ENCODE measurements at places on chromosomes 1 and 21.

DNA sequence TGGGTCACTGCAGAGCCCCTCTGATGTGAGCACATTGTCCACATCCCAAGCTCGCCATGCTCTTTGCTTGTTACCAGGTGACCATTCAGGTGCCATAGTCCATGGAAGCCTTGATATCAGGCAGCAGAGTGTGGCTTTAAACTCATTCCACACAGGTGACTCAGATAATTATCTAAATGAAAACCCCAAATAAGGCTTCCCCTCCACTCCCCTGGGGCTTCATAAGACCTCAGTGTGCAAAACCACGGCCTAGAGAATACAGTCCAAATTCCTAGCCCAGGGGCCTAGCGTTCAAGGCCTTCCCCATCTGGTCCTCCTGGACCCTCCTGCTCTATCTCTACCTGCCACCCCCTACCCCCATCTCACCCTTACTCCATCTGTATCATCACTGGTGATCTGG is 97.1 kb downstream of the ARHGEF10L start:
- DNase-seq: no peak

- DNase-seq: peak; percentile 69
Measured at GRCh38 chr1:226820941-226821718, 49.3 kb upstream of the PSEN2 start.

- no peak for DNase-seq
Measured at GRCh38 chr1:212959266-212960220, 9.2 kb downstream of the VASH2 start.

DNA sequence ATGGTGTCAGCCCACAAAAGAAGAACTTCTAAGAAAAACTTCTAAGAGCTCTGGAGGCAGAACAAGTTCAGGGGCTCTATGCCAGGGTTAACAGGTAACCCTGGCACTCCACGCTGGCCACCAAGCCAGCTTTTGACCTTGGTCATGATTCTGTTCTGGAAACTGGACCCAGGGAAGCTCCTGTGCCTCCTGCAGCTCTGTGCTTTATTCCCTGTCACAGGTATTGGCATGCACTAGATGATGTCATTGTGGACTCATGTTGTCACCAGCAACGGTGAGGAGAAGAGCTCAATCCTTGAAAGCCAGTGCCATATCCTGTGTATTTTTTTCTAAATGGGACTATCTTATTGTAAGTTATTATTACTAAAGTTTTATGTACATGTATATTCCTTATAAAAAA is 56.7 kb upstream of the GCLM start:
- DNase-seq: no peak

GRCh38 chr21:33655588-33656221 is 13.4 kb downstream of the ITSN1 start:
- no peak for DNase-seq

GRCh38 chr1:179598631-179599030 is 7.0 kb downstream of the TDRD5 start:
- DNase-seq: no peak

GRCh38 chr1:204760350-204760749 is 74.8 kb upstream of the LRRN2 start:
- no peak for DNase-seq

- DNase-seq: no peak
Measured at GRCh38 chr1:199859491-199859933, 168.0 kb upstream of the NR5A2 start.

DNA sequence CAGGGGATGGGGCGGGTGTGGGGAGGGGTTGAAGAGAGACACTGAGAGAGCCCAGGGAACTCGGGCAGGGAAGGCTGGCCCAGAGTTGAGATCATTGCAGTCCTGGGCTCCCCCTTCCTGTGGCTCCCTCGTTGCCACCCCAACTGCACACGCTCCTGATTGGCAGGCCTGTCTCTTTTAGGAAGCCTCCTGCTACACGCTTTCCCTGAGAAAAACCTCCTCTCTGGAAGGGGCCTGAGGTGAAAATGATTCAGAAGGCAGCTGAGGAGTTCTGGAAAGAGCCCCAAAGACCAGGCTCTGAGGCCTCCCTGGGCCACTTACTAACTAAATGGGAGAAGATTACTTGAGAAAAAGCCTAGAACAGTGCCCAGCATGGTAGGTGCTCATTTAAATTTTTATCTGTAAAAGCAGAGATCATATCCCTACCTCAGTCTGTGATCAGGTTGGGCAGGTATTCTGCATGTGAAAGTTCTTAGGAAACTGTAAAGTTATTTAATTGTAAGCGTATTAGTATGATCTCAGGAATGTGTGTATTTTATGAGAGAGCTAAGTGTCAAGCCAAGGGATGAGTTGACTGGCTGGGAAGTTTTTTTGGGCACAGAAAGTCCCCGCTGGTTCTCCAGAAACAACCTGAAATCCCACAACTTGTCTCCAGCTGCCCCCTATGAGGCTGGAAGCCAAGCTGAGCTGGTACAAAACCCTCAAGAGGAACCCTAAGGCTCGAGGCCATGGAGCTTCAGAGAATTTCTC is 65.2 kb upstream of the EPS8L3 start:
- DNase-seq: no peak

- DNase-seq: no peak
Measured at GRCh38 chr1:1176931-1177330, 3.3 kb downstream of the TTLL10 start.

DNA sequence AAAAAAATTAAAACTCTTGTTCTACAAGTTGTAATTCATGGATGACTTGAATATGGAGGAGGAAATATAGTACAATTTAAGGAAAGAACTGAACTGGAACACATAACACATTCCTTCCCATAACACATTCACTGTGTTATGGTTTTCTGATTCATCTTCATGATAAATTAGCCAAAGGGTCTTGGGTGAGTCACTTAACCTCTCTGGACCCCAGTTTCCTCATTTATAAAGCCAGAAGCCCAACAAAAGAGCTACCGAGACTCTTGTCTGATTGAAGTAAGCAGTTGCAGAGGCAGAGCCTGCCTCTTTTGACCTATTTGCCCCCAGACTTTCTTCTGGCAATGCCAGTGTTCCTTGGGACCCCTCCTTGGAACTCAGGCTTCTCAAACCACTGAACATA is 161.9 kb upstream of the KCTD3 start:
- no peak for DNase-seq

DNA sequence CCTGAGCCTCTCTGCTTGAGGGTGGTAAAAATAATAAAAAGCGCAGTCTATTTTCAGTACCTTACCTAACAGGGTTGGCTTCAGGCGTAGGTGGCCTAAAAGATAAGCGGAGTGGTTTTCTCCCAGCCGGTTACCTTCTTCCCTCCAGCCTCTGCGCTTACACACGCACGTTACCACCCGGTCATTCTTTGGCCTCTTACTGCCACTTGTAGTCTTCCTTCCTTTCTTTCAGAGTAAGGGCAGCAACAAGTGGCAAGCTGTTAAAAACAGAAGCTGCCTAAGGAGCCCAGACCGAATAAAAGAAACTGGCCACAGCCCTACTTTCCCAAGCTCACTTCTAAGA is 35.4 kb downstream of the CLCA1 start:
- no peak for DNase-seq

GRCh38 chr1:225926551-225927113 is 2.6 kb upstream of the PYCR2 start:
- DNase-seq: no peak

GRCh38 chr1:54500107-54500431 is 48.0 kb upstream of the ACOT11 start:
- DNase-seq: no peak

GRCh38 chr21:43916691-43917514 is 51.9 kb downstream of the AGPAT3 start:
- no peak for DNase-seq

DNA sequence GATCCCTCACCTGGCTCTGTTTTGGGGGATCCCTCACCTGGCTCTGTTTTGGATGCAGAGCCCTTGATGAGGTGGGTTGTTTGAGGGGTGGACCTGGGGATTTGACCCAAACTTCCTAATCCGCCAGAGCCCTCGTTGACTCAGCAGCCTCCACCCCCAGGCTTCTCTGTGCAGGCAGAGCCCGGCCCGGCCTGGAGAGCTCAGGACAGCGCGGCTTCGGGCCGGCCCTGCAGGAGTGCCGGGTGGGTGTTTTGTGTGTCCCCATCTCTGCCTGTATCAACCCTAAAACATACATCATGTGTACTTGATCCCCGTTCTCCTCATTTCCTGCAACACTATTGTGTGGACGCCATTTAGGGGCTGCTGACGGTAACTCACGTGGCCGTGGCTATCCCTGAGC is 124.2 kb downstream of the SIK1 start:
- no peak for DNase-seq

All from DMS79 (cell line).